ENCODE measurements at places on chromosomes 1 and 21. TPM values are rescaled to one million over a fixed set of nuclear protein-coding genes. Genes with fewer than 3 reads are reported as not detected.

GRCh38 chr1:49059087-49059486 lies 282.4 kb upstream of the BEND5 start:
- no peaks in the 10 kb centered on the region for H3K36me3 ChIP-seq
- no peaks in the 10 kb centered on the region for H3K27me3 ChIP-seq
- no peak overlapping the region for H3K27ac ChIP-seq
- H3K4me3 ChIP-seq: no peak overlapping the region

Gene OR2AJ1
- not detected for total RNA-seq

DNA sequence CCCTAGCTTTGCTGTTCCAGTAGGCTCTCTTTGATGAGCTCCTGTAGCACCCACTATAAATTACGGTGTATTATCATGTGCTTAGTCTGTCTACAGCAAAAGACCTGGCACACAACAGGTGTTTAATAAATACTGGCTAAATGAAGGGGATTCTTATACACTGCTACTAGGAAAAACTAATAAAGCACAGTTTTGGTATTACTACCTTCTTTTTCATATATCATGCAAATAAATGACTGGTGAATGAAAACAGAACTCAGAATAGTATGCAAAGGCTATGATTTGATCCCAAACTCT lies 26.4 kb downstream of the WDR26 start:
- H3K4me3 ChIP-seq: no peak overlapping the region
- H3K4me1 ChIP-seq: peaks cover 21% of the 10 kb centered on the region
- H3K27me3 ChIP-seq: no peaks in the 10 kb centered on the region
- H3K36me3 ChIP-seq: peaks cover 58% of the 10 kb centered on the region
- H3K27ac ChIP-seq: no peak overlapping the region

GRCh38 chr1:103218821-103219220 lies 110.5 kb upstream of the COL11A1 start:
- no peaks in the 10 kb centered on the region for H3K4me1 ChIP-seq
- H3K27ac ChIP-seq: no peak overlapping the region
- H3K27me3 ChIP-seq: peaks cover 43% of the 10 kb centered on the region
- H3K4me3 ChIP-seq: no peak overlapping the region
- H3K36me3 ChIP-seq: no peaks in the 10 kb centered on the region

- H3K4me3 ChIP-seq: no peak overlapping the region
- H3K27me3 ChIP-seq: no peaks in the 10 kb centered on the region
- H3K4me1 ChIP-seq: peaks cover 38% of the 10 kb centered on the region
- DNase-seq: no peak
Observed at GRCh38 chr1:115224636-115225035, 113.4 kb downstream of the NGF start.

DNA sequence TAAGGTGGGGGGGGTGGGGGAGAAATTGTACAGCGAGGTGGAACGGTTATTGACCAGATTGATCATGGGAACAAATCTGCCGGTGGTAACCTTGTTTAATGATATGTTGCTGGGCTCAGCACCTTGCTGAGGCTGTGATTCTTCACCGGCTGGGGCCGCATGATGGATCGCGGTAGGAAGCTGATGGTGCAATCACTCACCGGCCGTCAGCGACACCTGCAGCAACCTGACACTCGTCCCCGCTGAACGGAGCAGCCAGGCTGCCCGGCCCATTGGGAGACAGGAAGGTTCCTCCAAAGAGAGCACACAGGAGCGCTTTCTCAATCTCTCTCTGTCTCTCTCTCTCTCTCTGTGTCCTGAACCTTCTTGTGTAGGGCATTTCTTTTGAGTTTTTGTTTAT lies 128.5 kb upstream of the RRP15 start:
- no peak for DNase-seq
- H3K4me1 ChIP-seq: no peaks in the 10 kb centered on the region
- peaks cover 15% of the 10 kb centered on the region for H3K27me3 ChIP-seq
- H3K36me3 ChIP-seq: no peaks in the 10 kb centered on the region
- no peak overlapping the region for H3K4me3 ChIP-seq
